NCI-H187 (cell line): ENCODE measurements at places on chromosomes 7 and 10.

GRCh38 chr10:123093489-123093888 is 42.3 kb upstream of the HMX3 start:
- no peak for DNase-seq

GRCh38 chr10:86836044-86836443 is 79.6 kb downstream of the BMPR1A start:
- DNase-seq = no peak

DNA sequence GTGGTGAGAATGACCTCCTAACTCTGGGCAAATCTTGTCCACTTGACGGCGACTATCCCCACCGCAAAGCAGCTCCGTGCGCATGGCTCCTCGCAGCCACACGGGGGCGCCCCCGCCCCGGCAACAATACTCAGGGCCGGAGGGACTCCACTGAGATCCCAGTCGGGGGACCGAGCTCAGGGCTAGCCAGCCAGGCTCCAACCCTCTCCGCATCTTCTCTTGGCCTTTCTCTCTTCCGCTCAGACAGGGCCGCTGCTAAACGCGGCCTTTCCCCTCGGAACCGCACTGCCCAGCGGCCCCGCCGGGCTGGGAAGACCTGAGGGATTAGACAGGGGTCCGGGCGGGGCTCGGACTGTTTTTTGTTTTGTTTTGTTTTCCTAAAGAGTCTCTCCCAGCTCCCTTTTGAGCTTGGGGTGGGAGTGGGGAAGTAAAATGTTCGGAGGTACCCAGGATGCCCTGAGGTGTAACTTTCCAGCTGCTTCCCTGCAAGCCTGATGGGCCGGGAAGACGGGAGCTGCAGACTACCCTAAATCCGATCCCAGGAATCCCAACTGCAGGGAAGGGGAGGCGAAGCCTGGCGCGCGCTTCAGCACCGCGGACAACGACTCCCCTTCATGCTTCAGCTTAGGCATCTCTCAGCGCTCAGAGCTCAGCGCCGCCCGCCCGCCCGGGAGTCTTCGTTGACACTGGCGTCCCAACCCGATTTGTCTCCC is 2.7 kb downstream of the KCNIP2 start:
- peak; percentile 23 for DNase-seq

DNA sequence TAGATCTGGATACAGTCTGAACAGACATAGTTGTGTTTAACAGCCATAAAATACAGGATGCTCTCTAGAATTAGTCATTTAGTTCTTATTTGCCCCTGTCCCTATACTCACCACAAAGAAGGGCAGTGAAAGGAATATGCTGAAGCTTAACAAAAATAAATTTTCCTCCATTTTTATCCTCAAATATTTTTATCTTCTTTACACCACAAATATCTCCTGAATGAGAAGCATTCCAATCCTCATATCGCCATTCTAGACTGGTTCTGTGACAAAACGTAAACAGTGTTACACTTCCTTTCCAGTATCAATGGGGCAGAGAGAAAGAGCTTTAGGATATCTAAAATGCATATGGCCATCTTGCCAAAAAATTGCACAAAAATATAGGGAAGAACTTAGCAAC is 1.6 kb downstream of the OR9A2 start:
- no peak for DNase-seq

DNA sequence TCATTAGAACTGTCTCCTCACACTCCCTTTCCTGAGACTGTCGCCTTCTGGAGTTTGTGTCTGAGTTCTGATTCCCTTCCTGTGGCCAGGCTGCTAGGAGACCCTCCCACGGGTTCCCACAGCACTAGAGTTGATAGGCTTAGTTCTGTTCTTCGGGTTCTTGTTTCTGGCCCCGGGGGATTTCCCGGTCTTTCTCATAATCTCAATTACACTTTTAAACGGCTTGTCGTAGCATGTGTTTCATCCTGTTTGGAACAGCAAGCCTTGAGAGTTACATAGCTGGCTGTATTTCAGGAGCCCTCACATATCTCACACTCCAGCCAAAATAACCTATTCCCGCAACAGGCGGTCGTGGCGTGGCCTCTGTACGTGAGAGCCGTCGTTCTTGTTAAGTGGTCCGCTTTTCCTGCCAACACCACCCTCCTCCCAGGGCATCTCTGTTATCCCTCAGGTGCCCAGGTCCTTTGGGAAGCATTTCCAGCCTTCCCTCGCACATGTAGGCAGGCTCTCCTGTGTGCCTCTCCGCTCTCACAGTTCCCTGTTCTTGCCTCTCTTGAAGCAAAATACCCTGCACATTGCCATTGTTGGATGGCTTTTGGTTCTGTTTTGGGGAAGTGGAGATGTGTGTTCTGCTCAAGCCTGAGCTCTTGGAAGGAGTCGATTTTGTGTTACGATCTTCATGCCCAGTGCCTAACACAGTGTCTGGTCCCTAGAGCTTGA is 46.0 kb downstream of the CDC123 start:
- DNase-seq = no peak

DNA sequence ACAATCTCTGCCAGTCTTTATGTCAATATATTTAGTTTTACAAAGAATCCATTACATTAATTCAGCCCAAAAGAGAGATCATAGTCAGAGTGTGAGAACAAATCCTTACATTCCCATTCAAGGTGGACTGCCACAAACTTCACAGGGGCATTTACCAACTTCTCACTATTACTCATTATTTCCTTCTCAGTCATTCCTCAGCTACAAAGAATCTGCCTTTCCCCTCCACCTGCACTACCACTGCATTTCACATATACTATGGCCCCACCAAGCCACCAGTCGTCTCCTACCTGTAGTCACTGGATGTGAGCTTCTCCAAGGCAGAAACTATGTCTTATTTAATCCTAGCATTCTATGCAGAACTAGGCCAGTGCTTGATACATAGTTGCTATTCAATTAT is 94.3 kb downstream of the USP6NL start:
- DNase-seq = no peak

DNA sequence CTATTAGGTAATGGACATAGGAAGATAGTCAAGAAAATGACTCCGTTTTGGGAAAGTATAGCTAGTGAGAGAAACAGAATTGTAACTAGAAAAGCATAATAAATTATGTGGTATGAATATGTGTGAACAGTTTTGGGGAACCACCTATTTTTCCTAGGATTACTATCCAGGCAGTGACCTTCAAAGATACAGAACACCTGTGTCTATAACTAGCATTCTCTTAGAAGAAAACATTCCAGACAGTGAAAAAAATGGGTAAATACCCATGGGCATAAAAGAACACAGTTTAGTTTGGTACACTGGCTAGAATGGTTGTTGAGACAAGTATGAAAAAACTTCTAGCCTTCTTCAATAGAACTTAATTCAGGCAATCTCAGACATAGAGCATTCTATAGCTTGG is 690.8 kb downstream of the MAGI2 start:
- no peak for DNase-seq

GRCh38 chr10:76190634-76191270 is 759.3 kb downstream of the LRMDA start:
- DNase-seq = no peak

DNA sequence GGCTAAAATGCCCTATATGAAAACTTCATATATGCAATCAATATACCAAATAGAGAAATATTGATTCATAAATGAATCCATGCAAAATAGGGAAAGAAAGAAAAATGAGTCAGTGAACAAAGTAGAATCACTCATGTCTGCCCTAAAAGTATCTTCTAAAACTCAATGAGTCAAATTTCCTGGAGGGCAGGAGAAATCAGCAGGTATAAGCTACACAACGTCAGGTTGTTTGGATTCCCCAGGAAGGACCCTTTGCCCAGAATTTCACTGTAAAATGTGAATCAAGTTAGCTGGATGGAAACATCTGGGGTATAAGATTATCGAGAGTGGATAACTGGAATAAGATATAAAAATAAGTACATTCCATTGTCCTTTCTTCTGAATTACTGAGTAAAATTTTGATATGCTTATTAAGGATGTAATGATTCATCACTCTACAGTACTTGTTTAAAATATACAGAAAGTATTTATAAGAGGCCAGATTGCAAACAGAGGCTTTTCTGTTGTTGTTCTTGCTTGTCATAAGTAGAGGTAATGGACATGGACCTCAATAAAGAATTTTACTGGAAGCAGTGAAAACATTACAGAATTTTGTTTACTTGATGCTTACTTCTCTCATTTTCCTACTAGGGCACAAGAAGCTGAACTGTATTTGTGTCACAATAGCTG is 99.0 kb downstream of the AGMO start:
- DNase-seq = no peak
